KG1 (cell line): ENCODE measurements at places on chromosomes 7 and 10.

DNA sequence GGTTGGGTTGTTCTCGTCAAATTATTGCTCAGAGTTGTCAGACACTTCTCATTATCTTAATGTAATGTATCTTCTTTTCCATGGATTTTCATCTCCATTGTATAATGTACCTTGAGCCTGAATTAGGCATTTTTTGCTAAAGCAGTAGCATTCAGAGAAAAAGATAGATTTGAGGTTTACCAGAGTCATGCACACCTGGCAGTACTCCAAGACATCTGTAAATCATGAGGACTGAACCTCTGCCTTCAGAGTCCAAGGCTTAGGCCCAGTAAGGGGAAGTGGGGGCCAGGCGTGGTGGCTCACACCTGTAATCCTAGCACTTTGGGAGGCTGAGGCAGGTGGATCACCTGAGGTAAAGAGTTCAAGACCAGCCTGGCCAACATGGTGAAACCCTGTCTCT is 624.3 kb upstream of the MBL2 start:
- DNase-seq = no peak

DNA sequence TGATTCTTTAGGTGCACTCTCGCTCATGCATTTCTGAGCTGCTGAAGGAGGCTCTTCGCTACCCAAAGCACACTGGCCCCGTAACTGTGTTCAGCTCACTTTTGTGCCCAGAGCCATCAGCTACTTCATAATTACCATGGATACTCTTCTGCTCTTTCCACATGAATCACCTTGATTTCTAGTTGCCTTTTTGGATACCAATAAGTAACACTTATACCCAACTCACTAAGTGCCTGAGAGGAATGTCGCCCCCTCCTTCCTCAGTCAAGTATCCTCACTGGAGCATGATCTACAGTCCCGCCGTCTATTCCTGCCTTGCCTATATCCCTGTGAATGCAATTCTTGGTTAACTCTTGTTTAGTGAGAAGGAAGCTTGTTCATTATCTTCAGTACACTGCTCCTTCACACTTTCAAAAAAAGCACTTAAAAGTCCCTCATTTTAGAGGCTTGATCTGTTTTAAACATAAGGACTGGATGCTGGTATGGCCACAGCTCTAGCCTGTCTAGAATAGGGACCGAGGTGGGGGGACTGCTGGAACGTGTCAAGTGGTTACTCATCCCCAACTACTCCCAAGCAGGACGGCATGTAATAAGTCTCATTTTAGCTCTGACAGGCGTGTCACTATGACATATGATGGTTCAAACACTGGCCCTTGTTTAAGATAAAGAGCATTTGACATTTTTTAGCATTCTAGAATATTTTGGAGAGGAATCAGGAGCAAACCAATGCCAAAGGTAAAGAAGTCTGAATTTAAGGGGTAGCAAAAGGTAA is 23.7 kb downstream of the SVIL start:
- DNase-seq = no peak

- no peak for DNase-seq
These were observed 87.4 kb downstream of the RAMP3 start for GRCh38 chr7:45244981-45245380.

- DNase-seq = no peak
These were observed 346.4 kb upstream of the SHH start for GRCh38 chr7:156158693-156159092.

DNA sequence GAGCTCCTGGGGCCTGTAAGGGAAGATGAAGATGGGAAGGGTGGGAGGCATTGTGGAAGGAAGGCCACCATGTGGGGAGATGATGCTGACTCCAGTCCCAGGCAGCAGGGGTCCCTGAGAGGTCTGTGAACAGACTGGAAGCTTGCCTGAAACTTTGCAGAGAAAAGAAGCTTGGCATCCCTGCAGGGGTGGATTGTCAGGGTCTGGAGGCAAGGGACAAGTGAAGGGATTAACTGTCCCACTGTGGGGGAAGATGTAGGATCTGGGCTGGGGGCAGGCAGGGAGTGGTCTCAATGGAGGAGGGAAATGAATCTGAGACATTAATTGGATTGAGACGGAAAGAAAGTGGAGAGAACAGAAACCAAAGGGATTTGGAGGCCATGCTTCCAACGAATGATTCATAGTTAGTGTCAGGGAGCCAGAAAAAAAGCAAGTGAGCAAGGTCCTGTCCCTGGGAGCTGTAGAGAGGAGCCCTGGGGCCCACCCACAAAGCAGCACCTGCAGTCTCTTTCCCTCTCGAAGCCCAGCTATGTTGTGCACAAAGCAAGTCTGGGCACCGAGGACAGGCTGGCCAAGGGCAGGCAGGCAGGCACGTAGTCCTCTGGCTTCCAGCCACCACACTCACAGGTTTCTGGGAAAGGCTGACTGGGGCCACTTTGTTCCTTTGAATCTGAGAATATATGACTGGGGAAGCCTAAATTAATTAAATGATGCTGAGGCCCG is 4.7 kb upstream of the SLC18A3 start:
- no peak for DNase-seq

GRCh38 chr10:22622242-22622806 is 92.1 kb downstream of the PIP4K2A start:
- no peak for DNase-seq

DNA sequence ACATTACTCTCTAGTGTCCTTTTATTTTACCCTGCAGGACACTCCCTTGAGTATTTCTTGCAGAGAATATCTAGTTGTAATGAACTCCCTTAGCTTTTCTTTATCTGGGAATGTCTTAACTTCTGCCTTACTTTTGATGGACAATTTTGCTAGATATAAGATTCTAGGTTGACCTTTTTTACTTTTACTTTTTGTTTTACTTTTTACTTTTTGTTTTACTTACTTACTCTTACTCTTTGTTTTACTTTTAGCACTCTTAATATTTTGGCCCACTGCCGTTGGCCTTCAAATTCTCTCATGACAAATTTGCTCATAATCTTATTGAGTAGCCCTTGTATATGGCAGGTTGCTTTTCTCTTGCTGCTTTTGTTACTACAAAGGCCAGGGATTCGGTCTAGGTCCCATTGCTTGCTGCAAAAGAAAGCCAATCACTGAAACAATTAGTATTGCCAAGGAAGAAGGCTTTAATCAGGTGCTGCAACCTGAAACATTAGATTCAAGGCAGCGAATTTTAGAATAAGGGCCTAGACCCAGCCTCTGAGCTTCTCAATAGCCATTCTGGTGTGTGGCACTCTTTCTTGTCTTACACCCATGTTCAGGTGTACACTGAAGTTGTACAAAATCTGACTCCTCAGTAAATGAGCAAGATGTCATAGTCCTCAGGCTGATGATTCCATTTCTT is 137.0 kb downstream of the TES start:
- DNase-seq = no peak

- no peak for DNase-seq
These were observed 31.3 kb downstream of the ZNF783 start for GRCh38 chr7:149293338-149293737.

DNA sequence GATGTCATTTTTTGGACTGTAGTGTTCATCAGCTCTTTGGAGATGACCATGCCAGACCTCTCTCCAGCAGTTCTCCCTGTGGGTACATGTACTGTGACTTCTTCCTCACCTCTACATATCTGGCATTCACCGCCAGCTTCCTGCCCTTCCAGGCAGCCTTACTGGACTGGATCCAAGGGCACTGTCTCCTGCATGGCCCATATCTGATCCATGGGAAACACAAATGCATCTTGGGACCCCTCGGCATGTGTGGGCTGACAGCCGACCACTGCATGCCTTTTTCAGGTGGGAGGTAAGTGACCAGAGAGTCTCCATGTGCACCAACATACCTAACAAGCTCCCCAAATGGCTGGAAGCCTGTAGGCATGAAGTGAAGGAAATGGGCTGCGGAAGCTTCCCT is 3.9 kb upstream of the BLVRA start:
- no peak for DNase-seq
